ENCODE measurements at places on chromosomes 1 and 21.
A peak's percentile ranks its signal among the peaks of the same experiment; 100 is the strongest.

DNA sequence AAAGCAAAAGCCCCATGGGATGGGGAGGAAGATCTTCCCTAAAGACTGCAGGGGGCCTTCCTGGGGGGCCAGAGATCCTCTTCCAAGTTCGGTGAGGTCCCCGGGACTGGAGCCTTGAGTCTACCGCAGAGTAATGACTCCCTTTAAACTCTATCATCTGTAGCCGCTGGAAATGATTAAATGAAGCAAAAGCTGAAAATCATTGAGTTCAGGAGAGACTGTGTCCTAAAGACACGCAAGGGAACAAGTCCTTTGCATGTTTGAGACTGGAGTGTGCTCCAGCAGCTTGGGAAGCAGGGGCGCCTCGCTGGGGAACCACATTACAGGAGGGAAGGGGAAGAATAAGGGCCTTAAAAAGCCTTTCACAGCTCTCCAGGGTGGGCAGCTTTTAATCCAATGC is 70.2 kb downstream of the WDR4 start:
- no peak for DNase-seq

GRCh38 chr1:17276568-17276967 is 27.7 kb downstream of the PADI3 start:
- peak; percentile 71 for DNase-seq

DNA sequence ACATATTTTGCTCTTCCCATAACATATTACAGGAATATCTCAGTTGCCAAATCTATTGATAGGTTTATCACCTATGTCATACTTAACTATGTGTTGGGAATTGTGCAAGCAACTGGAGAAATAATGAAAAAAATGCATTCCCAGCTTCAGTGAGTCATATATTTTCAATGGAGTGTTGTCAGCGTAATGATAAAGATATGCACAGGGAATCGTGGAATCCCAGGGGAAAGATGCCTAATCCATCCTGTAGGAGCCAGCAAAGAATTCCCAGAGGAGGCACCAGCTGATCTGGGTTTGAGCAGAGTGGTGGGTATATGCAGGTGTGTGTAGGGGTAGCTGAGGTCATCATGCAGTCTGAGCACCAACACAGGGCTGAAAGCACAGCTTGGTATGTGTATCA is 213.3 kb upstream of the DAB1 start:
- peak; percentile 55 for DNase-seq

DNA sequence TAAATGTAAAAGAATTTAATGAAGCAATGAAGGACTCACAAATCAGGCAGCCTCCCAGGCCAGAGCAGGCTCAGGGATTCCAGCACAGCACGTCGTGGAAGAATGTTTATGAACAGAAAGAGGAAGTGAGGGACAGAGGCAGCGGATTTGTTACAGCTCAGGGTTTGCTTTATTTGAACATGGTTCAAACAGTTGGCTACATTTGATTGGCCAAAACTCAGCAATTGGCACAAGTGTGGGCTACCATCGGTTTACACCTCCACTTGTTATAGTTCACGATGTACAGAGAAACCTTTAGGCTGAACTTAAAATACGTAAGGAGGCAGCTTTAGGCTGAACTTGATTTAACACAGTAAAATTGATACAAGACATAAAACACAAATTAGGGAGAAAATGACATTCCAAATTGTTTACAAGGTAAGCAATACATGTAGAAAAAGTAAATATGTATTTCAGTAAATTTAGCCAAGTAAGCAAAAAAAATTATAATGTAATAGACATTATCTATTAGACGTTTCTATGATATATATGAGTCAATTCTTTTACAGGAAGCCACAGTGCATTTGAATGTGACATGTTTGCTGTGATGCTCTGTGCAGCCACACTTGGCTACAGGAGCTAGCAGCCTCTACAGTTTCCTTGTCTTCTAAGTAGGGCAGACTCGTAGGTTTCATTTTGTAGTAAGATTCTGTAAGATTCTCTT is 126.5 kb downstream of the ADSS2 start:
- no peak for DNase-seq

GRCh38 chr1:30316056-30316455 is 407.3 kb downstream of the MATN1 start:
- DNase-seq = no peak

- DNase-seq = no peak
Observed at GRCh38 chr1:228438266-228438665, 21.6 kb upstream of the TRIM17 start.

DNA sequence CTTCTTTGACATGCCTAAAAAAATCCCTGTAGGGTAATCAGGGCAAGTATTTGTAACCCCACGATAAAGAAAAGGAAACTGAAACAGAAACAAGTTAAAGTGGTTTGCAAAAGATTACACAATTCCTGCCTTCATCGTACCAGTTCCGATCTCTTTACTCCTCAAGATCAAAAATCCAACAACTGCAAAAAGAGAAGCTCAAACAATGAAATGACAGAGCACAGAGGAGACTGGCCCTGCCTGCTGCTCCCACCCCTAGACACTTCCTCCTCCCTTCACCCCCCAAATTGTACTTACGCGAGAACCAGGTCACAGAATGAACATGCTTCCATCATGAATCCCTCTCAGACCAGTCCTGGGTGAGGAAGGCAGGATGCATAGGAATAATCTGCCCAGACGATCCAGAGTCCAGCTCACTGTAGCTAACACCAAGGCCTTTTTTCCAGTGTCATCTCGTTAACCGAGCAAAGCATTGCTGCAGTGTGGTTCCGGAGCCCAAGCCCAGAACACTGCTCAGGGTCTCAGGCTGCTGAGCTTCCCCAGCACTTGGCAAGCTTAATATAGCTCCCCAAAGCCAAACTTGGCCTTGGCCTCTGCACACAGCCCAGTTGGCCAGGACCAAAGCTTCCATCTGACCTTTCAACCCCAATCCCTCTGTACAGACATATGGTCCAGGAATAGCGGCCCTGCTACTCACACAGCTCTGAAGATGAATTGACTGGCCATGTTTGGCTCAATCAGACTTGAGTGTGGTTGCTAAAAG is 20.3 kb downstream of the RXRG start:
- peak; percentile 28 for DNase-seq

DNA sequence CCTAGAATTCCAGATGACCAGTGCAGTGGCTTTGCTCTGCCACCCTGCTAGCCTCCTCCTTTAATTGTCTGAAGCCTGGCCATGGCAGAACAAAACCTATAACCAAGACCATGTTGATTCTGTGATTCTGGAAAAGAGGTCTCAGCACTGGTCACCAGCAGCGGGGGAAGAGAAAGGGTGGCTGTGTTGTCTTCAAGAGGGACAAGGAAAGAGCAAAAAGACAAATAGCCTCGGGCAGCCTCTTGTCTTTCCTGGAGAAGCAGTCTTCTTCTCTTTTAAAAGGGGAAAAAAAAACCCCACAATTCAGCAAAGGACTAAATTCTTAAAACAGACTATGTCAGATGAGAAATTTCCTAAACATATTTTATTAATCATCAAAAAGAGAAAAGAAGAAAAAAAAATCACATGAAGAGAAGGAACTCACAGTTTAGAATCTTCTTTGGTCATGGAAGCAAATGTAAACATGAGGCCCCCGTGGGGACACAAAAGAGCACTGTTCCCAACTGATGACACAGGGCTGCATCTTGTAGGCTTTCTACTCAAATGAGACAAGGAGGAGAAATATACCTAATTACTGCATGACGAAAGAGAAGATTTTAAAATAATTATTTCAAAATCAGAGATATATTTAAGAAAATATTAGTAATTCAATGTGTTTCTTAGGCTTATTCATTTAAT is 36.3 kb upstream of the RAP1GAP start:
- DNase-seq = no peak

GRCh38 chr1:96365076-96365475 is 356.5 kb upstream of the PTBP2 start:
- no peak for DNase-seq

- peak; percentile 18 for DNase-seq
Observed at GRCh38 chr1:67148516-67149178, 13.9 kb upstream of the C1orf141 start.

GRCh38 chr1:35932158-35932636 is 1.3 kb downstream of the AGO3 start:
- no peak for DNase-seq

DNA sequence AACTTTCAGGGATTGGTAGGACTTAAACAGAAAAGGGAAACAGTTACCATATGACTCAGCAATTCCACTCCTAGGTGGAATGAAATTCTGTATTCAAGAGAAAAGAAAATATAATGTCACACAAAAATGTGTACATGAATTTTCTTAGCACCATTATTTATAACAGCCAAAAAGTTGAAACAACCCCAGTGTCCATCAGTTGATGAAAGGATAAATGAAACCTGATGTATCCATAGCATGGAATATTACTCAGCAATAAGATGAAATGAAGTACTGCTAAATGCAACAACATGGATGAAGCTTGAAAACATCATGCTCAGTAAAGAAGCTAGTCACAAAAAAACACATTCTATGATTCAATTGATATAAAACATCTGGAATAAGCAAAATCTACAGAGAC is 15.5 kb downstream of the EEIG2 start:
- DNase-seq = peak; percentile 14

- no peak for DNase-seq
Observed at GRCh38 chr1:51378871-51379270, 48.5 kb upstream of the TTC39A start.

Measured in AG20443 (cell line).